NCI-H1417 (cell line): ENCODE measurements at places on chromosomes 11 and 22.

- DNase-seq, result no peak
These were observed 252.8 kb upstream of the CTSC start for GRCh38 chr11:88590361-88590760.

DNA sequence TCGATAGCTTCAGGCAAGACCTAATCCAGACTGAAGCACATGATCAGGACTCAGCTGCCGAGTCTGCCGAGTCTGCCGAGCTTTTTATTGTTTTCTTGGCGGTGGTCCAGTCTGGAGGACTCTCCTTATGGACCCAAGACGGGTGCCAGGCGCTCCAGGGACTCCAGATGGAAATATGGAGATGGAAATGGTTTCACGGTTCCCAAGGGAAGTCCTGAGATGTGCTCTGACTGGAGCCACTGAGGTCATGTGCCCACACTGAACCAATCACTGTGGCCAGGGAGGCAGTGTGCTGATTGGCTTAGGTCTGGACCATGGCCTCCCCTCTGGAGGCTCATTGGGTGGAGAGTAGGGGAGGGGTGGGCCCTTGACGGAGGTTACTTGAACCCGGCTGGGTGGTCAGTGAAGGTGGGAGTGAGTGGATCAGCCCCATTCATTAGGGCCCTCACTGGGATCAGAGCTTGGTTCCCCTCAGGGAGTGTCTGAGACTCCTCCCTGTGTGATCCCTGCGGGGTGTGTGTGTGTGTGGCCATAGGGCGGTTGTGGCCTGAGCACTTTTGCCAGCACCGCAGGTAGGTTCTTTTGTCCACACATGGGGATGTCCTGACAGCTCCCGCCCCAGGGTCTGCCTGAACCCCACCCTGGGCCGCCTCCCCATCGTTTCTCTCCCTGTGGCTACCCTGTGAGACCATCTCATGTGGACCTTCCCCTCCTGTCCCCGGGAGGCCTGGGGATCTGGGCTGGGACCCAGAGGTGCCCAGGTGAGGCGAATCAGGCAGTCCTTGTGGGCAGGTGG lies 14.0 kb downstream of the RPS6KA4 start:
- peak; percentile 9 for DNase-seq

GRCh38 chr11:36703055-36703404 lies 105.0 kb upstream of the RAG2 start:
- no peak for DNase-seq

DNA sequence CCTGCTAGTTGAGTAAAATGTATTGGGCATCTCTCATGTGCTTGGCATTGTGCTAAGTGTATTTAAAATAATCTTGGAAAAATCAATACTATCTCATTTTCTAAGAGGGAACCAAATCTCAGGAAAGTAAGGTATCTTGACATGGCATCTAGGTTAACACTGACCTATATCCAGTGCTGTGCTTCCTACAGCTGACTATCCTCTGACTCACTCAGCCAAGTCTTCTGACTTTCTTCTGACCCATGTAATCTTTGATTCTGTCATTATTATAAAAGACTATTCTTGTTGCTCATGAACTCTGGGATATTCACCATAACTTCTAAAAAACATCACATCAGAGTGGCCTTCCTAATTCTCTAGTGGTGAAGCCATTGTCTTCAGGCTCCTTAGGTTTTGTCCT lies 304.1 kb upstream of the TENM4 start:
- no peak for DNase-seq

GRCh38 chr11:83156996-83157593 lies at the start of gene PCF11:
Gene PCF11 (plus strand): TSS chr11:83157131. CDS start chr11:83157440, 309 bp downstream.
- no peak for DNase-seq

DNA sequence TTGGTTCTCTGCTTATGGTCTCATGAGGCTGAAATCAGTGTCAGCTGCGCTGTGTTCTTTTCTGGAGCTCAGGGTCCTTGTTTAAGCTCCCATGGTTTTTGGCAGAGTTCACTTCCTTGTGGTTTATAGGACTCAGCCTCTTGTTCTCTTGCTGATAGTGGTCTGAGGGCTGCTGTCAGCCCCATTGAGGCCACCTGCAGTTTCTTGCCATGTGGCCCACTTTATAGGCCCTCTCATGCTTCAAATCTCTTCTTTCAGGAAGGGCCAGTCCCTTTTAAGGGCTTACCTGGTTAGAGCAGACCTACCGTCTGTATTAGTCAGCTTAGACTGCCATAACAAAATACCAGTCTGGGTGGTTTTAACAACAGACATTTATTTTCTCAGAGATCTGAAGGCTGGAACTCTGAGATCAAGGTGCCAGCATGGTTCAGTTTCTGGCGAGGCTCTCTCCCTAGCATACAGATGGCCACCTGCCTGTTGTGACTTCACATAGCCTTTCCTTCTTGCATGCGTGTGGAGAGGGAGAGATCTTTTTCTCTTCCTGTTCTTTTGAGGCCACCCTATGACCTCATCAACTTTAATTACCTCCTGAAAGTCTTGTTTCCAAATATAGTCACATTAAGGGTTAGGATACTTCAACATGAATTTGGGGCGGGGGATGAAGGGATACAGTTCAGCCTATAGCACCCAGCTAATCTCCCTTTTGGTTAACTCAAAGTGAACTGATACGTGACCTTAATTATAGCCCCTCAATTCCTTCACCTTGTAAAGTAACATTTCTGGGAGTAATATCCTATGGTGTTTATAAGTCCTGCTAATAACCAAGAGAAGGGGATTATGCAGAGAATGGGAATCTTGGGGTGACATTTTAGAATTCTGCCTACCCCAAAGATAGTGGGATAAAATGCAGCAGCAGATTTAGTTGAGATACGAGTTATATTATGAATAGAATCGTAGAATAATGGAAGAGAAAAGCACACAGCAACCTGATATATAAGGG lies 131.8 kb downstream of the UVRAG start:
- DNase-seq, result peak; percentile 68

DNA sequence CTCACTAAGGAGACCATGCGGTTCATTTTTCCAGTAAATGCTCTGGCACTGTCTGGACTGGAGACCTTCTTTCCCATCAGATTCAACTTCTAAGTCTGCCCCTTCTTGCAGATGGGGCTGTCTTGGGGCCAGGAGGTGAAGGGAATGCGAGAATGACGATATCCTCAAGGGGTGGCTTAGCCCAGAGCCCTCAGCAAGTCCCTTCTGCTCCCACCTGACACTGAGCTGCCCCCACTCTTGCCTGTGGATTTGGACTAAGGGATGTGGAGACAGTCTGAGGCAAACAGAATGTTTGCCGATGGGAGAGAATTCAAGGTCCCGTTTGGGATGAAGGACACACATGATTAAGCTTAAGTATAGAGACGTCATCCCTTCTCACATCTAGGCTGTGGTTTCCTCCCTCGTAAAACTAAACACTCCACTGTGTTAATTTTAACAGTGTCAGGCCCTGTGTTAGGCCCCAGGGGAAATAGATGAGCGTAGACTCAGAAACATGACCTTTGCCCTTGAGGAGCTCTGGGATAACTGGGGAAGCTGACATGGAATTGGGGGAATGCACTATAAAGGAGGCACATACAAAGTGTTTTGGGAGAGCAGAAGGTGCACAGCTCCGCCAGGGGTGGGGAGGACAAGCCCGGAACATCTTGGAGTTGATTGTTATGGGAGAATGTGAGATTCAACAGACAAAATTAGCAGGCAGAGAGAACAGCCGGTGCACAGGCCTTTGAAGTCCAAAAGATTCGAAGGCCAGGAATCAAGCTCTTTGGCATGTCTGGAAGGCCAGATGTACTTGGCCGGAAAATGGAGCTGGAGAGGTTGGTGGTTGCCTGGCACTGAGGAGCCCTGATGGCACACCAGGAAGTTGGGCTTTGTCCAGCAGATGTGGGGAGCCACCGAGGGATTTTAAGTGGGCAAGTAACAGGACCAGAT lies 71.6 kb downstream of the ST3GAL4 start:
- DNase-seq, result no peak

- no peak for DNase-seq
These were observed 1.8 kb downstream of the GALR3 start for GRCh38 chr22:37824674-37825641.

DNA sequence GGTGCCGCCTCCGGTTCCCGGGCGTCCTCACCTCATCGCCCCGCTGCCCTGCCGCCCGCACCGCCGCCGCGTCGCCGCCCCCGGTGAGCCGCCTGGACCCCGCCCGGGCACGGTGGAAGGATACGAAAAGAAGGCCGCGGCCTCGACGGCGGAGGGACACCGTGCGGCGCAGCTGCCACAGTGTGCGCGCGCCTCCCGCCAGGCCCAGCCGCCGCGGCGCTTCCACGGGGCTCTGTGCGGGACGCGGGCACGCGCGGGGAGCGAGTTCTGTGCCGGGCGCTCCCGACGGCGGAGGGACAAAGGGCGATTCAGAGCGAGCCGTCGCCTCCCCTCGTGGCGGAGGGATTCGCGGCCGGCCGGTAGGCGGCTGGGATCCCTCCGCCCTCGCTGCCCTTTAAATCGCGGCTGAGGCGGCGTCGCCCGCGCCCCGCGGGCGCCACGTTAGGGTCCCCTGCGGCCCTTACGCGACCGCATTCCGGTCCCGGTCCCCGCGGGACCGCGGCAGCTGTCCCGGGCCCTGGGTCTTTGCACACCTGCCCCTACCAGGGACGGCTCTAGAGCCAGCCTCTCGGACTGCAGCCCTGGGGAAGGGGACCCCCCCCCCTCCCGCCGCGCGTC lies 568 bp upstream of the KMT5B start:
- peak; percentile 94 for DNase-seq

- no peak for DNase-seq
These were observed 99.8 kb downstream of the ARL14EP start for GRCh38 chr11:30422447-30423278.

GRCh38 chr11:40099426-40100161 lies 1359.9 kb downstream of the LRRC4C start:
- no peak for DNase-seq

- no peak for DNase-seq
These were observed 44.3 kb downstream of the KCNQ1 start for GRCh38 chr11:2489083-2489482.

- no peak for DNase-seq
These were observed 52.8 kb downstream of the MYH9 start for GRCh38 chr22:36334821-36335603.

- peak; percentile 90 for DNase-seq
These were observed at the start of gene BACE1 for GRCh38 chr11:117316197-117316961. Gene BACE1 (minus strand): TSS chr11:117316256. CDS start chr11:117315795, 461 bp downstream.

DNA sequence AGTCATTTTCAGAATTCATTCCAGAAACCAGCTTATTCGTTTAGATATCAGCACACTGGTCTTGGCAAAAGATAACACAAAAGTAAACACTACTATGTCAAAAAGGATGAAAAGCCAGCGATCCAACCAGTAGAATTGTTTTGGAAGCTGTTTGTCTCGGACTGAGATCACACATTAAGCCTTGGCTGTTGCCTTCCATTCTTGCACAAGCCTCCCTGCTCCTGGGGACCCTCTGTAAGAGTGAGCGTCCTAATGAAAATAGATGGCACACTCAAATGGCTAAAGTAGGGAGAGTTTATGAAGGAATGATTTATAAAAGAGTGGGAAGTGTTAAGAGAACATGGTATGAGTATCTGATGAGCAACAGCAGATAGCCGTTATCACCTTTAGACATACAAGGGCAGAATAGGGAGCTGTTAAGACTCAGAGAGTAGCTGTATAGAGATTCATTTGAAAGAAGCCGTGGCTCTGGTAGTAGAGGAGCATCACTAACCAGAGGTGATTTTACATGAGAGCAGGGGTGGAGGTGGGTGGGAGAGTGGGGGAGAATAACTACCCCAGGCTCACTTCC lies 25.2 kb downstream of the PDE3B start:
- no peak for DNase-seq
